ENCODE measurements at places on chromosomes 2 and 18.

DNA sequence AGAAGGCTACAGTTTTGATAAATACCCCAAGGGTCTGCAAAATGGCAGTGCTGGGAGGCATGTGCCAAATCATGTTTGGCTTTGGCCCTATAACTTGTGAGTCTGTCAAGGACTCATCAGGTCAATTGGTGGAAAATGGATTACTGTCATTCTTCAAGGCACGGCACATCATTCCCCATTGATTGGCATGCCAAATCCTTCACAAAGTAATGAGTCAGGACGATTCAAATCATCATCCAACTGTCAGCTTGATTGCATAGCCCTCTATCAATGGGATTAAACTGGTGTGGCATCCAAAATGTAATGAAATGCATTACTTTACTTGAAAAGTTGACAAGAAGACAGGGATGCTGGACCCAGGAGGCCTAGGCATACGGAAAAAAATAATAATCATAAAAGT, 441.6 kb upstream of the PIK3C3 start:
- no peak for DNase-seq

DNA sequence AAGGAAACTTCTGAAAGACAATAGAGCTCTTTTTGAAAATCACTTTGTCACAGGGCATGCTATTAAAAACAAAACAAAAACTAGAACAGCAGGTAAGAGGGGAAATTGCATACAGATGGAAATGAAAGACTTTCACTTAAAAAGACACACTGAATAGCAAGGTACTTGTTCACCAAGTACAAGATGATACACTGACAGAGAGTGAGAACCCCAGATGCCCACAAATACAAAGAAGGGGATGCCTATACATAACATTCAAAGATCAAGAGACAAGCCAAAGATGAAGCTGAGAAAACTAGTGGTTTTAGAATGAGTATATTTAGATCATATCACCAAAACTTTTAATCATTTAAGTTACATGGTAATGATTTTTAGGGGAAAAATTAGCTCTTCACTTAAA, 60.7 kb downstream of the ASXL2 start:
- DNase-seq, result no peak

DNA sequence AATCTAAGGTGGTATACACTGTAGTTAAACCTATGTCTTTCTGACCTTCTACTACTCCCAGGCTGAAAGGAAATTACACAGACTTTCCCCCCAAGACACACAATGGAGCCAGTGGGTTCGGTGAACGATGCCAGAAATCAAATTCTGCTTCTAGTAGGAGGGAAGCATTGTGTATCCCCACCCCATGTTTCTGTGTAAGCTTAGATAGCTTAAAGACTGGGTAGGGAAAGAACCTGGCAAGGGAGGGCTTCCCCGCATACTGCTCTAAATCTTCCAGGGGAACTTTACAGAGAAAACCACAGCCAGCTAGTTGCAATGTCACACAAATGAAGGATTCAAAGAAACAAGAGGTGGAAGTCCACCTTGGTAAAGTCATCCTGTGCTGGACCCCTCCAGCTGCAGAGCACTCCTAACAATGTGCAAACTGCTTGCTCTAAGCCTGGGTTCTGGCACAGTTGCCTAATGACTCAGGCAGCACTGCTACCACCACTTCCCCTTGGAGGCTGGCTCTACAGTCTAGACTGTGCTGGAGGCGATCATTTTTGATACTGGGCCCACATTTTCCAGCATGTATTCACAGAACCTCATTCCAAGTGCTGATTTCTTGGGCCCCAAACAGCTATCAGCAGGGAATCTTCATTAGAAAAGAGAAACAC, 47.5 kb downstream of the TRIB2 start:
- DNase-seq, result no peak

DNA sequence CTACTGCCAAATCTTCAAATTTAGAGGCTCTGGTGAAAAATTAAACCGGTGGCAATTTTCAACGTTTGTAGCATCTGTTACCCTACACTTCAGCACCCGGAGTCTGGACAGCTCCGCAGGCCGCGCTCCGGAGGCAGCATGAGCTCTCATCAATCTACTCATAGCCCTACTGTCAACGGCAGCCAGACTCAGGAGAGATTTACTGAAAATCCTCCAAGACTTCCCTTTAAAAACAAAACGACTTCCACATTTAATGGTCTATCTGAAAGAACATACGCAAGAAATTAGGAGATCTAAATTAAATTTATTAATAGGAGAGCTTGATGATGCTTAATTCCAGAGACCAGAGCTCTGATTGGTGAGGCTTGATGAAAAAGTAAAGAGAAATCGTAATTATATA, 970 bp upstream of the ADCYAP1 start:
- no peak for DNase-seq

- DNase-seq, result no peak
These were observed 280.9 kb upstream of the FANCL start for GRCh38 chr2:58521803-58522554.

All from HS-27A (cell line).